NCI-H526 treated with DMSO at 0.1 percent for 48 hours (cell line): ENCODE measurements at places on chromosomes 4 and X.

GRCh38 chr4:99735822-99736221 is 78.2 kb upstream of the C4orf54 start:
- no peak for DNase-seq

DNA sequence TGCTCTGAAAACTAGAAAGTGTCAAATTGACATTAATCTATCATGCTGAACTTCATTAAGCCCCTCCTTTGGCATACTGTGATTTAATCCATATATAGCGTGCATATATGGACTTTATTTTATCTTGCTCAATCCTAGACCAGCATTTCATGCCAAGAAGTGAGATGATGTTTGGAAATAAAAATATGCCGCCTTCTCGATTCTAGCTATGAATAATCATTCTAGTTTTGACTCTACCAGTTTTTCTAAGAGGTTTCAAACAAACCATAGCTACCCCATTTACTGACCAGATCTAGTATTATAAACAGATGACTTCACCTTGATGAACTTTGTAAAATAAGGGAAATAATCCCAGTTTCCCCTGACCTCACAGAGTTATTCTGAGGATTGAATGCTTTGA is 95.0 kb downstream of the ARX start:
- no peak for DNase-seq

- DNase-seq: no peak
Measured at GRCh38 chr4:13580036-13580435, 35.7 kb upstream of the NKX3-2 start.

DNA sequence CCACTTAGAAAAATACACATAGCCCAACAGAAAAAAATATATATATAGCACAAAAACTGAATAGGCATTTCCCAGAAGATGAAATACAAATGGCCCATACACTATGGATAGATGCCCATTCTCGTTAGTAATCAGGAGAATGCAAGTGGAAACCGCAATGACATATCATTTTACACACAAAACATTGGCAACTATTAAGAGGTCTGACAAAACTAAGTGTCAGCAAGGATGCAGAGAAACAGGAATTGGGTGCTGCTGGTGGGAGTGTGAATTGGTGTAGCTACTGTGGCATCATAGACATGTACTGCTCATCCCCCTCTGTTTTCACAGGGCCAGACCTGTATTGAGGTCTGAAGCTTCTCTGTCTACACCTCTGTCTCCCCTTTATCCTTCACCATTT is 320.0 kb downstream of the IDS start:
- no peak for DNase-seq
